ENCODE measurements at places on chromosomes 7 and 10. TPM values are rescaled to one million over a fixed set of nuclear protein-coding genes. Genes with fewer than 3 reads are reported as not detected.

MYOZ1 gene
- 1.9 TPM for total RNA-seq

HOXA6 gene
- not detected for total RNA-seq

HOXA4 gene
- total RNA-seq, result not detected

CYP3A4 gene
- not detected for total RNA-seq

ERVW-1 gene
- total RNA-seq, result not detected

Data from neural progenitor cell (in vitro differentiated cells).